ENCODE measurements at places on chromosomes 13 and 19.

DNA sequence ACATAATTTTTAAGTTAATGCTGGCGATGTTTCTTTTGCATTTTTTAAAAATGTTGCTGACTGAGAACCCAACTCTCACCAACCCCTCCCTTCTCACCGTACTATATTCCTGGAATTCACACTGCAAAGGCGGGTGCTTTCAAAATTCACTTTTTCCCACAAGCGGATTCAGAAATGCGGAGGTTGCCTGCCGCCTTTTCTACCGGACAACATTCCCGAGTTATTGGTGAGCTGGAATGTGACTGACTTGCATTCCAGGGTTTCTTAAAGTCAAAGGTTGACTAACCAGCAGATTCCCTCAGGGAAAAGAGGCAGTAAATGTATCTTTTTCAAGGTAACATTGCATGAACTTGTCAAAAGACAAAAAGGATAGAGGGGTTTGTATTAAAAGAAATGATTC, 113.3 kb downstream of the RAB20 start:
- DNase-seq: peak; percentile 41

GRCh38 chr13:32019612-32020233, 11.9 kb upstream of the FRY start:
- DNase-seq: no peak

DNA sequence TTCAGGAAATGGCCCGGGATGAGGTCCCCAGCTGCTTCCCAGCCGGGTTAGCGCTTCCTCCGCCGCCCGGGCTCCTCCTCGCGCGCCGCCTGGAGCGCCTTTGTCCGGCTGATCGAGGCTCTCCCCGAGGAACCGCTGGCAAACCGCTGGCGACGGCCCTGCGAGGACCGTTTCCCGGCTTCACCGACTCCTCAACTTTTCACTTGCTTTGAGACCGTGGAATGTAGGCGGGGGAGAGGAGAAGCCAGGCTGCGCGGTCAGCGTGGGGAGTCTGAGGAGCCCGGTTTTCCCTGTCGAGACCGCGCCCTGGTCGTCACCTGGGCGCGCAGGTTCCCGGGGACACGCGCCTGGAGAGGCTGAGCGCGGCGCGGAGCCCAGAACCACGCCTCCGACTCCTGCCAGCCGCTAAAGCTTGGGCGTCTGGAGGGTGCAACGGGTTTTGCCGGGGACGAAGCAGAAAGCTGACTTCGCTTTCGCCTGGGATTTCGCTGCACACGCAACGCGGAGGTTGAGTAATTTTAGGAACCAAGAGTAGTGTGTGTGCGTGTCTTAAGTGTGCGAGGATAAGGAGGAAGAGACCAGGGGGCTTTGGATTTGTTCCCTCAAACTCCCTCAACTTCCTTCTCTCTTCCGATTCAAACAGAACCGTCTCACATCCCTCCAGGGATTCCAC, 7.3 kb upstream of the DGKH start:
- peak; percentile 22 for DNase-seq

DNA sequence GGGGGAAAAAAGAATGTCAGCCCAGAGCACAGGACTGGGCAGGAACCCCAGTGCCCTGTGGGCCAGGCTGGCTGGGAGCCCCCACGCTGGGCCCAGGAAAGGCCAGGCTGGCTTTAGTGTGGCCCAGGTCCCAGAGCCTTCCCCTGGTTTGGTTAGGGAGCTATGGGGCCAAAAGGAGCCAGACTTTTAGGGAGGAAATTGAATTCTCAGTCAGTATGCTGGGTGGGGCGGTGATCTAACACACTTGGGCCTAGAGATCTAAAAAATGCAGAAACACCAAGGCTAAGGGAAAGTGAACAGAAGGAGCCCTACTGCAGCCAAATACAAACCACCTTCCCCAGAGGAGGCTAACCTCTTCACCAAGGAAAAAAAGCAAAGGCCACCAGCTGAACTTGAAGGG, 137.5 kb downstream of the CRYL1 start:
- DNase-seq: no peak

DNA sequence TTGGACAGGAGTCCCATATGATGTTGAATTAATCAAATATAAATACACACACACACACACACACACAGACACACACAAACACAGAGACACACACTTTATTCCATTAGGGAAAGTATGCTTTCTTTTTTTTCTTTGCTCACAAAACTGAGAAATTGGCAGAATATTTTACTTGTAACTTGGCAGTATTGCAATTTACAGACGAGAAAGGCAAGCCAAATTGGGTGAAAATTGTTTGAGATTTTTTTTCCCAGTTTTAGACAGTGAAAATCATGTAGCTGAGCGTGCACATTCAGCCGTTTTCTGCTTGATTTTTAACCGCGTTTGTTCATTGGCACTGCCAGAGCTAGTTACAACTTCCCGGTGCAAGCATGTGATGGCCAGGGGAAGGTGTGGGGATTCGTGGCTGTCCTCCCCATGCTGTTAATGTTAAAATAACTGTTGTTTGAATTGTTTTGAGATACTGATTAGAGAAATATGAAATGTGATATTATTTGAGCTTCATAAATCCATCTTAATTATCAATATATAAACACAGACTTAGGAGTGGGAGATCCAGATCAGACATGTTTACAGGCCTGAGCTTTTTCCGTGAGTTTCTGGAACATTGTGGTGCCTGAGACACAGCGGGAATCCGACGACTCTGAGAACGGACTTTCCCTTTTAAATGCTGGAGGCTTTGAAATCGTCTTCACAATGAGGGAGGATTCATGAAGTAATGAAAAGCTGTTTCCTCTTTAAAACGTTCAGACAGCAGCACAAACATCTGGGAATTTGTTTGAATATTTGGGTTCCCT, 125.5 kb downstream of the KCNRG start:
- no peak for DNase-seq

- DNase-seq: no peak
Observed at GRCh38 chr19:29390742-29391141, 135.1 kb upstream of the VSTM2B start.

GRCh38 chr13:71218960-71219359, 648.0 kb downstream of the DACH1 start:
- no peak for DNase-seq

GRCh38 chr13:41610404-41610803, 153.1 kb downstream of the RGCC start:
- no peak for DNase-seq

DNA sequence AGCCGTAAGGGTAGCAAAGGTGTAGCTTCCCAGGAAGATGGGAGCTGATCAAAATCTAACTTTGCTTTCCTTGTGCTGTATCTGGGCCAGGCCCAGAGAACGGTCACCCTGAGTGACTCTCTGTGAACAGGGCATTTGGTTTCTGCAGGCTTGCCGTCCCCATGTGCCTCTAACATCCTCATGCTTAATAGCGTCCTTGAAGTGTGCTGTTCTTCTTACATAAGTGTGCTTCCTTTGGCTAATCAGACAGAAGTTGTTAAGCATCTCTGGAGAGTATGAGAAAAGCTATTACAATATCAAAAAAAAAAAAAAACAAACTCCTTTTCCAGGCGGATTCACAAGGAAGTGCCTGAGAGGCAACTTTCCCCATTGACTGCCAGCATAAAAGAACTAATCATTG, 503.7 kb downstream of the DIAPH3 start:
- no peak for DNase-seq

DNA sequence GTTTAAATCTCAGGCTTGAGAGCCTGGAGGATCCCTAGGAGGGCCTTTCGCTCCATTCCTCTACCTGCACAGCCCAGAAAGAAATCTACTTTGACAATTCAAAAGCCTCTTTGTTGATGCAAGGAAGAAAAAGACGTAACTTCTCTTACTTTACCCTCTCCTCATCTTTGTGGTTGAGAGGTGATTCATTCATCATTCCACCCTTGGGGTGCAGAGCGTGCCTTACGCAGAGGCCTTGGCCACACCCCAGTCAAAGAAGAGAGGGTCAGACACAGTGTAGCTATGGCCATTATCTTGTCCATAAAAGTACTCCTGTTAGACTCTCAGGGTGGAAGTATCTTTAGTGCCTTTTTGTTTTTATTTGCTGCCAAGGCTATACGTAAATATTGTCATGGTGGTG, 184.0 kb downstream of the IRS2 start:
- no peak for DNase-seq

- peak; percentile 66 for DNase-seq
Observed at GRCh38 chr19:41233748-41234240, 14.8 kb downstream of the AXL start.

GRCh38 chr13:77114271-77114670, 87.3 kb upstream of the FBXL3 start:
- no peak for DNase-seq

DNA sequence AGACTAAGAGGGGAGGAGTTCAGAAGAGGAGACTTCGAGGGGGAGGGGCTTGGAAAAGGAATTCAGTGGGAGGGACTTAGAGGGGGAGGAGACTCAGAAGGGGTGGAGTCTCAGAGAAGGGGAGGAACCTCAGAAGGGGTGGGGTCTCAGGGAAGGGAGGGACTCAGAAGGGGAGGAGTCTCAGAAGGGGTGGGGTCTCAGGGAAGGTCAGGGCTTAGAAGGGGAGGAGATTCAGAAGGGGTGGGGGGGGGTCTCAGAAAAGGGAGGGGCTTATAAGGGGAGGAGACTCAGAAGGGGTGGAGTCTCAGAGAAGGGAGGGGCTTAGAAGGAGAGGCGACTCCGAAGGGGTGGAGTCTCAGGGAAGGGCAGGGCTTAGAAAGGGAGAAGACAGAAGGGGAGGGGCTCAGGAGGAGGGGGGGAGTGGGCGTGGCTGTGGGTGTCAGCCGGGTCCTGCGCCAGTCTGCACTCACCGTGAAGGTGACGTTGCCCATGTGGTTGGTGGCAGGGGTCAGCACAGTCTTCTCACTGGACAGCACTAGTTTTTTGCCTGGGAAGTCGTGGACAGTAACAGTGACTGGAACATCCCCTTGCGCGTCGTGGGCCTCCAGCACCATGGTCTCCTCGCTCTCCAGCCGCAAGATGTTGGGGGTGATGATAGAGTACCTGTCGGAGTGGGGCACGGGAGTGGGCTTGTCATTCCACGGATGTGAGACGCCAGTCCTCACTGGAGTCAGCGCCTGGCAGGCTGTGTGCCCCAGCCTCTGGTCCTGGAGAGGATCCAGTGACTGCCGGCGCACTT, 1.5 kb downstream of the C3 start:
- DNase-seq: no peak

Data from tibial artery (tissue), 4 donors.